ENCODE measurements at places on chromosomes 1 and 21.

DNA sequence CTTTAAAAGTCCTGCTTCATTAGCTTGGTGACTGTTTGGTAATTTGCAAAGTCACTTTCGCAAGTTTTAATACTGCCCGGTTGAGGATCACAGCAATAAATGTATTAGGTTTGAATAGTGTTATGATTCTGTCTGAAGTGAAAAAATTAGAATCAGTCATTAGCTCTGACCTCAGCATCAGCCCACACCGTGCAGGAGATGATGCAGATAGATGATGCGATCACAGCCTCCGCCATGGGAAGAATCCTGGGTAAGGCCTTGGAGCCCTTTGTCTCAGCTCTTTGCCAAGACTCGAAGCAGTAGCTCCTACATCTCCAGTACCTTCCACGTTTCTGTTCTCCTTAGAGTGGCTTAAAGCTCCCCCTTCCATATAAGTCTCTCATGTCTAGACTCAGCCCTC is 366.7 kb downstream of the CAMTA1 start:
- no peak for DNase-seq

DNA sequence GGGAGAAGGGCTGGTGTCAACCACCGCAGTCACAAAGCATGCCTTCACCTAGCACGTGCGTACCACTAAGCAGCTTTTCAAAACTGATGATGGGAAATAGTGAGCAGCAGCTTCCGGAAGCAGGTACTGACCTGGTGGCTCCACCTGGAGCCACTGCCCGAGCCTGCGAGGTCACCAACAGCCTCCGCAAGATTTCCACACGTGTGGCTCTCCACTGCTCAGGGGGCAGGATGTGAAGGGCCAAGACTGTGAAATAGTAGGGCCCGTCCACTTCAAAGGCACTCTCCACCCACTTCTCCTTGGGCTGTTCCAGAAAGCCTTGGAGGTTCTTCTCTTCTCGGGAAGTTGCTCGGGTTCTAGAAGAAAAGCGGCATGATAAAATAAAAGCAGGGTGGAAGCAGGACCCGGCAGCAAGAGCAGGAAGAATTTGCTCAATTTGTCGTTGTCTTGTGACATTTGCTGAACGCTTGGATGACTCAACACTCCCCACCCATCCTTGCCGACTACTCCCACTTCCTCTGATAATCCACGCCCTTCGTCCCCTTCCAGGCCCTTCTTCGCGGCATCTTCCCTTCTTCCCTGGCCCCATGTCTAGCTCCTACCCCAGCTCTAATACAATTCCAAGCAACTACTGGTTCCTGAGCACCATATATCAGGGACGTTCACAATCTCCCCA is 124.9 kb upstream of the IFFO2 start:
- DNase-seq = peak; percentile 44

GRCh38 chr1:197814306-197814705 is 39.0 kb upstream of the DENND1B start:
- DNase-seq = no peak

DNA sequence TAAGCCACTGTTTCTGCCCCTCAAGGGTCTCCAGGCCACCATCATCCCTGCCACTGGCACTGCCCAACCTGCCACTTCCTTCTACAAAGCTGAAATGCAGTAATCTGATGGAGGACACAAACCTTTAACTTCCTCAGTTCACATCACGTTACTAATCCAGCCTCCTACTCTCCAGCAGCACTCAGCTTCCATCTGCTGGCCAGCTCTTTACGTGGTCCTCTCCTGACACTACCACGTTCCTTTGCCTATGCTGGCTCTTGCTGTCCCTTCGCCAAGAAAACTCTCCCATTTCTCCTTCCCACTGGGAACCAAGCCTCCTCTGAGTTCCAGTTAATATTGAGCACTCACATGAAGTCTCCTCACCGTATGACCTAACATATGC is 124.0 kb downstream of the EDEM3 start:
- DNase-seq = no peak

- DNase-seq = no peak
Measured at GRCh38 chr1:193926956-193927355, 740.5 kb upstream of the B3GALT2 start.

DNA sequence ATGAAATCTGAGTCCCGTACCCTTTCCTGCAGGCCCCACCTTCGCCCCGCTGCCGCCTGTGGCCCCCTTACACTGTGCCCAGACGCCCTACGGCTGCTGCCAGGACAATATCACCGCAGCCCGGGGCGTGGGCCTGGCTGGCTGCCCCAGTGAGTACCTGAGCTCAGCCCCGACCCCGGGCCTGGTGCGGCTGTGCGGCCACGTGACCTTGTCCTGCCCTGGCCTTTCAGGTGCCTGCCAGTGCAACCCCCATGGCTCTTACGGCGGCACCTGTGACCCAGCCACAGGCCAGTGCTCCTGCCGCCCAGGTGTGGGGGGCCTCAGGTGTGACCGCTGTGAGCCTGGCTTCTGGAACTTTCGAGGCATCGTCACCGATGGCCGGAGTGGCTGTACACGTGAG is 25.2 kb downstream of the AGRN start:
- no peak for DNase-seq

GRCh38 chr21:17491716-17492414 is 21.0 kb upstream of the CXADR start:
- peak; percentile 20 for DNase-seq

DNA sequence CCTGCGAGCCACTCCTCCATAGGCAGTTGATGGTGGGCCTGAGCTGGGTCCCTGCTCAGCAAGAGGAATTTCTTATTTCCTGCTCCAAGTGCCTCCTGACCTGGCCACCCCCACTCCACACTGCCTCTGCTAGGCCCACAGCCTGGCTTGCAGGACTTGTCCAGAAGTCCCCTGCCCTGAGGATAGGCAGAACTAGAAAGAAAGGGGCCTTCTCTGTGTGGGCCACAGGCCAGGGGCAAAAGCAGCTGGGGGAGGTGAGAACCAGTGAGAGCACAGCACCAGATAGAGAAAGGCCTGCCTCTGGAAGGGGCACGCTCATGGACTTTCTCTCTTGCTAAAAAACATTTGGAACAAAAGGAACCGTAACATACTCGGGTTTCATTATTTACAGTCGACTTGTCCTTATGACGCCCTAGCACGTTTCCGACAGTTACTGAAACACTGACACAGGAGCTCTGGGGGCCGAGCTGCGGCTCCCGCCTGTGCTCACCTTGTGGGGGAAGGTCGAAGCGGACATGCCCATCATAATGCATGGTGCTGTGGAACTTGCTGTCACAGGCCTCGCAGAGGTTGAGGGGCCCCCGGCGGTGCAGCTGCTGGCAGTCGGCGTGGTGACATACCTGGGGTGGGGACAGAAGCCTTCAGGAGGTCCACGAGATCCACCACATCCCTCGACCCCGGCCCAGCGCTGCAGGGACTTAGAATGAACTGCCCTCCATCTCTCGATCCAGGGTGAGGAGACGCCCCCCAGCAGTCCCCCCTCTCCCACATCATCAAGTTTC is 11.3 kb upstream of the TNFRSF25 start:
- DNase-seq = no peak

DNA sequence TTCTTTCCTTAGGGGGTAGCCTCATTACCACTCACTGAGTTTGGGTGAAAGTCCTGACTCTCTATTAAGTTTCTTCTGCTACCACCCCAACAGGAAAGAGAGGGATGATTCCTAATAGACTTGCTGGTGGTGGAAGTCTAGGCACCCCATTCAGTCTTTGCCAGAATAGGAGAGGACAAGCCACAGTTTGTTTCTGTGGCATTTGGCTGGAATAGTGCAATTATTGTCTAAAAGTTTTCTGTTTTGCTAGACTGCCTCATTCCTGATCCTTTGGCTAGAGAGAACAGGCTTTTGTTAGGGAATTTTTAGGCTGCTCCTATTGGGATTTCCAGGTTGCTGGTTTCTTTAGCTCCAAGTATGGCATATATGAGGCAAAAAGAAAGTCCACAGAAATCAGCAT is 9.9 kb upstream of the HJV start:
- no peak for DNase-seq

DNA sequence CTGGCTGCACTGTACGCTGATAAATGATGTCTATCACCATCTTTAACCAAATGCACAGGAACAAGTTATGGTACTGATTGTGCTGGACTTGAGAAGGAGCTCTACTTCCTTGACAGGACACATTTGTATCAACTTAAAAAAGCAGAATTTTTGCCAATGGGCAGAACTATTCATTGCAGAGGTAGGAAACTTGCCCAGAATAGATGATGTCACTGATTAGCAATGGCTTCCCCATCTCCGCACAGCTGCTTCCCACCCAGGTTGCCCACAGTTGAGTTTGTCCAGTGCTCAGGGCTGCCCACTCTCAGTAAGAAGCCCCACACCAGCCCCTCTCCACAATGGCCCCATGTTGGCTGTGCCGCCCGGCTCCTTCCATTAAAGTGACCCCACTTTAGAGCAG is 33.4 kb downstream of the CAPN2 start:
- no peak for DNase-seq

DNA sequence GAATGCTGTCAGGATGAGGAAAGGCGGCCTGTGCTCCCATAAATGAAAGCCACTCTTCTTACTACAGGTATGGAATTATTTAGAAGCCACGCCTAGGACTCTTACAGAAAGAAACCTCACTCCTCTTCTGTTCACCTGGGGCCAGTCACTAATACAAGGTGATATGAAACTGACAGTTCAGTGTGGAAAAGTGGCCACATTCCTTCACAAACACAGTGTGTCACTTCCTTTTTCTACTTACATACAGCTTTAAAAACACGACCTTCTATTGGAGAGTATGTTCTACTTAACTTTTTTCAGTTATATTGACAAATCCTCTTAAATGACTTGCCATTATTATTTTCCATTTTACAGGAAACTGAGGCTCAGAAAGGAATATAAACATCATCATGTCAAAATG is 163.1 kb downstream of the PCNX2 start:
- no peak for DNase-seq

DNA sequence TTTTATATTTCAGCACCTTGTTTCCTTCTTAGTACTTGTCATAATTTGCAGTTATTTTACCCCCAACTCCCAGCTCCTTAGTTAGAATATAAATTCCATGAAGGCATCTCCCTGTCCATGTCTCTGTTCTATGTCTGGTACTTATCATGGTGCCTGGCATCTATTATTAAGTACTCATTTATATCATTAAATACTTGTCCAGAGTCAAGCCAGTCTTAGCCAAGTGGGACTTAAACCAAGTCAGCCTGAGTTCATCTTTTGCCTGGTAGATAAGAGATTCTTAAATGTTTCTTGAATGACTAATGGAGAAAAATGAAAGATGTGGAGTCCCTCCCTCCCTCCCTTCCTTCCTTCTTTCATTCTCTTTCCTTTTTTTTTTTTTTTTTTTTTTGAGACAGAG is 9.4 kb downstream of the SLC25A44 start:
- DNase-seq = no peak

GRCh38 chr1:39497585-39497984 is 6.1 kb downstream of the BMP8A start:
- no peak for DNase-seq

Measured in CMK (cell line).